ENCODE measurements at places on chromosomes 16 and 17. TPM values are rescaled to one million over a fixed set of nuclear protein-coding genes. Genes with fewer than 3 reads are reported as not detected.

The MAP1LC3B gene
- total RNA-seq: 131 TPM

The EPX gene
- not detected for total RNA-seq

The KRTAP17-1 gene
- not detected for total RNA-seq

The CRHR1 gene
- not detected for total RNA-seq

The TSPOAP1 gene
- 12.6 TPM for total RNA-seq

The NATD1 gene
- total RNA-seq: 16.7 TPM

The SLC52A1 gene
- not detected for total RNA-seq

The PLA2G15 gene
- total RNA-seq: 31.0 TPM

The FSCN2 gene
- total RNA-seq: 0.42 TPM

The TIGD7 gene
- total RNA-seq: 7.9 TPM

The NAGLU gene
- total RNA-seq: 15.6 TPM

The PSMC5 gene
- total RNA-seq: 119 TPM

The ODAD4 gene
- 1.1 TPM for total RNA-seq

The CLDN6 gene
- total RNA-seq: not detected

The ATP2A1 gene
- total RNA-seq: 0.19 TPM

The INCA1 gene
- 2.4 TPM for total RNA-seq

The NTN1 gene
- 6.2 TPM for total RNA-seq

The STAT5A gene
- 14.2 TPM for total RNA-seq

The CTRL gene
- total RNA-seq: 0.86 TPM

The GDPD3 gene
- 1.3 TPM for total RNA-seq

The PNMT gene
- 3.4 TPM for total RNA-seq

The IKZF3 gene
- total RNA-seq: 0.34 TPM

The RFNG gene
- total RNA-seq: 16.6 TPM

The TEN1 gene
- total RNA-seq: 9.5 TPM

The HAP1 gene
- total RNA-seq: 0.18 TPM

The LPO gene
- not detected for total RNA-seq

The KRTAP1-1 gene
- not detected for total RNA-seq

The TAOK1 gene
- 70.2 TPM for total RNA-seq

The SLC5A2 gene
- total RNA-seq: not detected

The PRAC1 gene
- not detected for total RNA-seq

The GRAP gene
- 0.99 TPM for total RNA-seq

The NLGN2 gene
- 3.9 TPM for total RNA-seq

The PLEKHH3 gene
- total RNA-seq: 21.6 TPM

The KIFC3 gene
- total RNA-seq: 52.8 TPM

The B9D1 gene
- total RNA-seq: 11.2 TPM

The KRTAP3-1 gene
- total RNA-seq: not detected

The SCGB1C2 gene
- total RNA-seq: not detected

The GGT6 gene
- not detected for total RNA-seq

The RASL10B gene
- total RNA-seq: 12.9 TPM

The CLEC3A gene
- not detected for total RNA-seq

The TLCD2 gene
- total RNA-seq: 0.96 TPM

The ACSM2B gene
- not detected for total RNA-seq

The C17orf113 gene
- total RNA-seq: 0.95 TPM

The CSH2 gene
- total RNA-seq: not detected

Data from heart right ventricle (tissue), 16 donors.